ENCODE measurements at places on chromosomes 12 and 14. TPM values are rescaled to one million over a fixed set of nuclear protein-coding genes. Genes with fewer than 3 reads are reported as not detected.

Gene KCNJ8
- not detected for total RNA-seq

Gene KITLG
- total RNA-seq: 0.07 TPM

Gene RPS6KL1
- total RNA-seq: 4.2 TPM

Gene KRT82
- not detected for total RNA-seq

Gene TRPV4
- not detected for total RNA-seq

Gene CLEC9A
- not detected for total RNA-seq

Gene KLRG1
- total RNA-seq: 4.4 TPM

Gene VDR
- total RNA-seq: 156 TPM

Gene ANO4
- not detected for total RNA-seq

Gene IGFBP6
- total RNA-seq: 4.9 TPM

Gene CD69
- total RNA-seq: 120 TPM

Gene KRT80
- total RNA-seq: not detected

Gene GUCY2C
- total RNA-seq: not detected

Gene CMA1
- not detected for total RNA-seq

Gene SMIM41
- not detected for total RNA-seq

Gene CLEC14A
- total RNA-seq: not detected

Gene OR6S1
- total RNA-seq: not detected

Gene LRFN5
- total RNA-seq: not detected

Gene MYH6
- 0.05 TPM for total RNA-seq

Gene KRT6B
- total RNA-seq: not detected

Gene ATG101
- total RNA-seq: 35.7 TPM

Gene DPPA3
- not detected for total RNA-seq

Gene CPSF6
- 90.0 TPM for total RNA-seq

Gene RTRAF
- 222 TPM for total RNA-seq

Gene STAC3
- total RNA-seq: 2.0 TPM

Gene AMHR2
- total RNA-seq: not detected

Gene BTG1
- 137 TPM for total RNA-seq

Gene KRT79
- total RNA-seq: not detected

Gene TAS2R7
- not detected for total RNA-seq

Gene PRH2
- not detected for total RNA-seq

Gene GPRC5D
- total RNA-seq: not detected

Gene NTF3
- not detected for total RNA-seq

Gene SLC10A1
- not detected for total RNA-seq

Gene EXOC5
- total RNA-seq: 82.6 TPM

Gene LACRT
- total RNA-seq: not detected

Gene KRT84
- total RNA-seq: not detected

Gene RD3L
- not detected for total RNA-seq

Gene GPR137C
- total RNA-seq: 0.19 TPM

Gene NOVA1
- not detected for total RNA-seq

Gene C1QL4
- not detected for total RNA-seq

Gene LRTM2
- total RNA-seq: not detected

Gene SLC25A47
- not detected for total RNA-seq

Gene CCDC60
- not detected for total RNA-seq

Gene DAO
- total RNA-seq: not detected

Gene CPNE6
- total RNA-seq: not detected

Gene MRPS35
- total RNA-seq: 50.2 TPM

Gene RAB21
- 72.7 TPM for total RNA-seq

Gene NKX2-1
- not detected for total RNA-seq

Gene TSPAN31
- 15.0 TPM for total RNA-seq

Gene IFNG-AS1
- total RNA-seq: 1.1 TPM

Gene FAM177A1
- total RNA-seq: 56.8 TPM

Gene INF2
- total RNA-seq: 66.7 TPM

Gene KCNH5
- total RNA-seq: not detected

Gene ANO2
- not detected for total RNA-seq

Gene CDH24
- 1.1 TPM for total RNA-seq

Gene STON2
- total RNA-seq: 0.34 TPM
